AG04449 (cell line): ENCODE measurements at places on chromosomes 6 and 20.

- no peak for DNase-seq
Measured at GRCh38 chr6:54426995-54427394, 118.8 kb downstream of the TINAG start.

DNA sequence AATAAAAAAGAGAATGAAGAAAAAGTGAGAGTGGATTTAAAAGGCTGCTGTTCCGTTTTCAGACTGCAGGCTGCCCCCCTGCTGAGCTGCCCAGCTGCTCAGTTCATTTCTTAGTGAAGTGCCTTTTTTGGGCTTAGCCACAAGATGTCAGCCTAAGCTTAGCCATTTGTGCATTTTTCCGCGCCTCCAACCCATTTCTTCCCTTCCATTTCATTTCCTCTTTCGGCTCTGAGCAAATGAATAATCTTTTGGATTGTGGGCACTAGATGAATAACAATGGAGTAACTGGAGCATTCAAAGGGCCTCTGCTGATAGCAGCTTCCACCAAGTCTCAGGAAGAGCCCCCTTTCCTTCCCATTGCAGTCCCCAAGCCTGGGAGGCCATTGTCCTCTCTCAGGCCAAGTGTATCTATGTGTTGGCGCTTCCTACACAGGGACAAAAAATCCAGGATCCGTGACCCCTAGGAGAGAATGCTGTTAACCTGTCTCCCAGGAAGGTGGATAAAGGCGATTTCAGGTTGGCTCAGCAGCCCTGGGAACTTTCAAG is 83.5 kb upstream of the SPTLC3 start:
- peak; percentile 52 for DNase-seq

GRCh38 chr6:160995271-160995670 is 3.7 kb downstream of the MAP3K4 start:
- no peak for DNase-seq

GRCh38 chr20:47262365-47263013 is 94.0 kb downstream of the ZMYND8 start:
- no peak for DNase-seq

DNA sequence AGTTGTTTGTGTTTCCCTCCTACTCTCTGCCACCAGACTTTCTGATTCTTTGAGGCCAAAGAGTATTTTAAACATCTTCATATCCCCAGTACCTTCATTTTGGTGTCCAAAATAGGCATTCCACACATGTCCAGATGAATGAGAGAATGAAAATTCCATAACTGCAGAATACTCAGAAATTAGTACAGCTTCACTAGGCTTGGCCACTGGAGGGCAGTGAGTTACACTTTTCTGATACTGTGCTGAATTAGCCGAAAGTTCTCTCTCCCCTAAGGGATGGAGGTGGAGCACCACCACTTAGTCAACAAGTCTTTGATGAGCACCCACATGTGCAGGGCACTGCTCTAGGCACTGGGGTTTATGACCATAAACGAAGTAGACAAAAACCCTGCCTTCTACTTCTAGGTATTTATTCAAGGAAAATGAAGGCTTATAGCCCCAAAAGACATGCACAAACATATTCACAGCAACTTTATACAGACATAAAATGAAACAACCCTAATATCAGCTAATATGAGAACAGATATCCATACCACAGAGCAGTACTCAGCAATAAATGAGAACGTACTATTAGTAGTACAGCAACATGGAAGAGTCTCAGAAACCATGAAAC is 46.1 kb upstream of the TMEM217 start:
- no peak for DNase-seq
